ENCODE measurements at places on chromosomes 16 and 17. TPM values are rescaled to one million over a fixed set of nuclear protein-coding genes. Genes with fewer than 3 reads are reported as not detected.

GRCh38 chr17:2863204-2863603 lies 67.0 kb downstream of the RAP1GAP2 start:
- DNase-seq, result no peak

DNA sequence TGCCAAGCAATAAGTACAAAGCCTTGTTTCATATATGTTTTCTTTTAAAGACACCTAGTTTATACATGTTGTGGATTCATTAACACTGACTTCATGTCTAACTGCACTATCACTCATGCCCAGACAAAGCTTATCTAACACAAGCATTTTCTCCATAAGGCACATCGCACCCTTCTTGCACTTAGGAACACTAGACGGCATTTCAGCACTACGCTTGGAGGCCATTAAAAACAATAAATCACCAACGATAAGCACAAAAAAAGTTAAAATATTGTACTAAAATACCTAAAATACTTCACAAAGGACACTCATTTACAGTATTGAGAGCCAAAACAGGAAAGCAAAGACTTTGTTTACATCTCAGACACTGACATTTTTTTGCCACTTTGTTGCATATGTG lies 39.0 kb upstream of the TEKT3 start:
- no peak for DNase-seq

The TMEM204 gene
- 13.4 TPM for total RNA-seq

GRCh38 chr17:63652106-63652505 lies 29.9 kb downstream of the MAP3K3 start:
- DNase-seq, result no peak

DNA sequence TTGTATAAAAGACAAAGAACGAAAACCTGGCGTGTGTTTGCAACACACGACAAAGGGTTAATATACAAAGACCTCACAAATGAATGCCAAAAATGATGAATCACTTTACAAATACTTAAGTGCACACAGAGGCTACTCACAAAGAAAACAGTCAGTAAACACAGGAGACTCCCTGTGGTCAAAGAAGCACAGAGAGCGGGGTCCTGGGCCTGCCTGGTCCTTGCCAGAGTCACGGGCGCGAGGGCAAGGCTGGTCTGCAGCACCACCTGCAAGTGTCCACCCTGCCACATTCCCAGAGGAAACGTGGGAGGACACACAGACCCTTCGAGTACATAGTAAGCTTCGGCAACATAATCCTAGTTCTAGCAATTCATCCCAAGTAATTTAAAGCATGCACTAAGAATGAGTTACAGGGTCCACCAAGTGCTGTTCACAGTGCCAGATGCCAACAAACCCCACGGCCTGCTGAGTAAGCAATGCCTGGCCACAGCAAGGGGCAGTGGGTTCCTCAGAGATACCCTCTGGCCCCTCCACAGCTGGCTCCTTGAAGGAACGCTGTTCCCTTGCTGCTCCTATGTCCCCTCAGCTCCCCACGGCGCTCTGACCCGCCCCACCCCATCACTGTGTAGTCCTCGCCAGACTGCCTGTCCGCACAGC lies 24.6 kb upstream of the FAAP100 start:
- no peak for DNase-seq

DNA sequence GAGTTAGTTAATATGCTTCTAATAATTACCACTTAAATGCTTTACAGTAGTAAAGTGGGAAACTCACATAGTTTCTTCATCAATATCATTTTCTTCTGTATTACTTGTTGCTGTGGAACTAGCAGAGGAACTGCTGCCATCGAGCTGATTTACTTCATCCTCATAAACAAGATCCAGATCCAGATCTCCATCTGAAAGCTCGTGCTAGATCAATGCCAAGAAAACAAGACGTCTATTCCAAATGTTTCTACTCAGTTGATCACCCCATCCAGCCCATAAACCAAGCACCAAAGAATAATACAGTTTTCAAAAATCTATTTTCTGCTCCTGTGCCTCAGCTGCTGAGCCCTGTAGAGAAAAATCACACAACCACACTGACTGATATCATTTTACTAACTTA lies 59.1 kb downstream of the TRIM37 start:
- DNase-seq, result no peak

The EPX gene
- total RNA-seq, result not detected

DNA sequence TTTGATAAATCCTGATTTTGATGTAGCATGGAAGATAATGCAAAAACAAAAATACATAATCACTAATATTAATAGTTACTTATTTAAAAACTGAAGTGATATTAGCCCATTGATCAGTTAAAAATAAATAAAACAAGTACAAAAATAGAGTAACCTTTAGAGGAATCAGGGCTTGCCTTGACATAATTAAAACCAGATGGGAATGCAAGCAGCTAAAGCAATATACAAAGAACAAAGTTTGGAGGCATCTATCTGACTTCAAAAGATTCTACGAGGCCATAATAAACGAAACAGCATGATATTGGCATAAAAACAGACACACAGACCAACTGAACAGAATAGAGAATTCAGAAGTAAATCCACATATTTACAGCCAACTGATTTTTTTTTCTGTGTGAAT lies 15.0 kb upstream of the HEATR3 start:
- DNase-seq, result no peak

DNA sequence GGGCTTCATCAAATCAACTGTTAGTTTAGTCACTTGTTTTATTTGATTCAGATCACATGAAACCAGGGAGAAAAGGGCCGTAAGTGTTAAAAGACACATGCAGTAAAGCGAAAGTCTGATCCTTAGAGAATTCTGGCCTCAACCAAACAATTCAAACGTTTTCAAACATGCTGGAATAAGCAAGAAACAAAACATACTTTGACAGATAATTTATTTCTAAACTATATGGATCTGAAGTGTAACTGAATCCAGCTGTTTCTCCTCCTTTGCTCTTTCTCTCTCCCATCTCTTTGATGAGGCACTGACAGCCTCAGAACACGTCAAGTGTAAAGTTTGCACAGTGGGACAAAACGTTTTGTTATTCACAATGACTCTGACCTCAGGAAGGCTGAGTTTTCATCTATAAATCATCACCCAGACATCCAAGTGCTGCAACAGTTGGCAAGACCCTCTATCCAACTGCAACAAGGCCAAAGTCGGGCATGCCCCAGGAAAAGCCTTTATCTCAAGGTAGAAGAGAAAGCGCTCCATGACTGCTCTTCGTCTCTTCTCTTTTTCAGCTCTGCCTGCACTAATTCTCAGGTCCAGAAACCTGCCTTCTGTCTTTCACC lies 267.1 kb upstream of the MYOCD start:
- DNase-seq, result no peak

Measured in ovary (tissue), 10 donors.